ENCODE measurements at places on chromosomes 3 and 15. TPM values are rescaled to one million over a fixed set of nuclear protein-coding genes. Genes with fewer than 3 reads are reported as not detected.

GRCh38 chr3:125203731-125204130 is 8.8 kb downstream of the SLC12A8 start:
- H3K4me3 ChIP-seq: no peak overlapping the region
- no peaks in the 10 kb centered on the region for H3K36me3 ChIP-seq
- no peaks in the 10 kb centered on the region for H3K27me3 ChIP-seq
- no peak overlapping the region for H3K27ac ChIP-seq

Gene SYNPR
- total RNA-seq: 0.59 TPM

GRCh38 chr3:45819543-45819942 is 22.4 kb downstream of the LZTFL1 start:
- H3K36me3 ChIP-seq: no peaks in the 10 kb centered on the region
- no peak for DNase-seq
- H3K4me3 ChIP-seq: no peak overlapping the region

DNA sequence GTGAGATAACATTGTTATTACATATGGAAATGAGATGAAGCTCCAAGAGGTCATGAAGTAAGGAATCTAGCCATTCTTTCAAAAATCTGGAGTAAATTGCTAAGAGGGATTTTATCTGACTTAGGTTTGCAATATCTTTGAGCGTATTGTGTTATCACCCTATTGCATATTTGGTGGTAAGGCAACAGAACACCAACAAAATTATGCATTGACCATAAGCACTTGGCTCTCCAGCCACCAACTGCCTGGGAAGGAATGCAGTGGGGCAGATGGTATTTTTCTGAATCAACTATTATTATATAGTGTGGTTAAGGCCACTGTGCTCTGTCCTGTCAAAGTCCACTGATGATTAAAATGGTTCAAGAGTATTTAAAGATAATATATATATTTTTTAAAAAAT is 287.9 kb upstream of the SEMA6D start:
- H3K4me3 ChIP-seq: no peak overlapping the region
- DNase-seq: no peak
- H3K36me3 ChIP-seq: no peaks in the 10 kb centered on the region
- H3K27ac ChIP-seq: no peak overlapping the region

GRCh38 chr15:54803134-54803808 is 393.5 kb downstream of the RSL24D1 start:
- H3K4me3 ChIP-seq: no peak overlapping the region
- no peaks in the 10 kb centered on the region for H3K36me3 ChIP-seq
- no peak overlapping the region for H3K27ac ChIP-seq
- no peaks in the 10 kb centered on the region for H3K4me1 ChIP-seq

DNA sequence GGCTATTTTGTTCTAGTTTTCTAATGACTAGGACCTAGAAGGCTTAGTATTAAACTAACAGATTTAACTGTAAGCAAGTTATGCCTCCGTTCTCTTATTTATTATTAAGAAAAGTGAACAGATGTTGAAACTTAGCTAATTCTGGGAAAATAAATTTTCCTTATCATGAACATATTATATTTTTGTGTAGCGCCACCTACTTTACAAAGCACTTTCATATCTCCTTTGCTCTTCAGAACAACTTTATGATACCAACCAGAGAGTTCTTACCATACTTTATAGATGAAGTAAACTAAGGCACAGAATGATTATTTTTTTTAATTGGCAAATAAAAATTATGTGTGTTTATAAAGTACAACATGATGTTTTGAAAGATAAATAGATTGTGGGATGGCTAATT is 59.4 kb downstream of the NME9 start:
- no peaks in the 10 kb centered on the region for H3K4me1 ChIP-seq
- H3K36me3 ChIP-seq: peaks cover 9% of the 10 kb centered on the region
- DNase-seq: no peak
- H3K27ac ChIP-seq: no peak overlapping the region

DNA sequence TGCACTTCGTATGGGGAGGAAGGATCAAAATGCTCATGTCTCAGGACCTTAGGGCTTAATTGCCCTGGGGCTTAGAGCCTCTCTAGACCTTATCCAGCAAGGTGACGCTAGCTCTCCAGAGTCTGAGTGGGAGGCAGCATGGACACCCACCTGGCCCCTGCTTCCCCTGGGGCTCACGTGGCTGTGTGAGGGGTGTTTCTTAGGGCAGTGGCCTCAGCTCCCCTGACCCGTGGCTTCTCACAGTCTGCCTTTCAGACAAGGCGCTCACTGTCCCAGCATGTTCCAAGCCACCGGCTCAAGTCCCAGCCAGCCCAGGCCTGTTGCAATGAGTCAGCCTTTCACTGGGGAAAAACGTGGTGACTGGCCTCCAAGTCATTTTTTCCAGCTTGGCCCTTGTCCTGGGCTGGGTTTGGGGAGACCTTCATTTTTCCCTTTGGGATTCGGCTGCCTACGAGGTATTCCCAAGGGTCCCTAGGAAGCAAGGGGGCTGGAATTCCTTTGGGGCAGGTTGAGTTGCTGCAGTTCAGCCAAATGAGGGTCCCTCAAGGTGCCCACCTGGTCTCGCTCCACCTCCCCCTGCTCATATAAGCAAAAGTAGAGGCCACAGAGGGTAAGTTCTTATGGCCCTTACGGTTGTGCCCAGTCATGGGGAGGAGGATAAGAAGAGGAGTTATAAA is 15.7 kb downstream of the BHLHE40 start:
- no peak overlapping the region for H3K27ac ChIP-seq
- no peaks in the 10 kb centered on the region for H3K4me1 ChIP-seq
- DNase-seq: no peak
- H3K36me3 ChIP-seq: no peaks in the 10 kb centered on the region

Gene IQCF5
- not detected for total RNA-seq

DNA sequence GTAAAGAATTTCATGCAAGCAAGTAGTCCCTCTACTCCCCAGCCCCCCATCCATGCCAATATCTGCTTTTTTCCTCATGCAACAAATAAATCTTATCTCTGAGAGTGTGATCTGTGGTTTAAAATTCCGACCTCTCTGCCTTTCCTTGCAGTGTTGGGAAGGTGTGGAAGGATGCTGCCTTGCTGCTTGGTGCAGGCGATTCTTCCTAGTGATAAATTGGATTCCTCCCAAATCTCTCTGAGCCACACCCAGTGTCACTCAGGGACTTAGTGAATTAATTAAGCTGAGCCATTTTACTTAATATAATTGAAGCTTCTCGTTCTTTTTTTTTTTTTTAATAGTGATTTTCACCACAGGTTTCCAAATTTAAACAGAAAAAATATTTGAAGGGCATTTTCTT is 3.4 kb downstream of the GAP43 start:
- peaks cover 49% of the 10 kb centered on the region for H3K4me1 ChIP-seq
- no peak overlapping the region for H3K27ac ChIP-seq
- peak overlapping the region; percentile 1 for H3K4me3 ChIP-seq
- no peaks in the 10 kb centered on the region for H3K36me3 ChIP-seq

GRCh38 chr3:104908761-104909160 is 457.9 kb upstream of the ALCAM start:
- peaks cover 7% of the 10 kb centered on the region for H3K4me1 ChIP-seq
- H3K36me3 ChIP-seq: no peaks in the 10 kb centered on the region
- no peak overlapping the region for H3K27ac ChIP-seq
- H3K4me3 ChIP-seq: no peak overlapping the region
- no peaks in the 10 kb centered on the region for H3K27me3 ChIP-seq
- DNase-seq: no peak

Gene AQP9
- total RNA-seq: not detected

Gene IDH2
- total RNA-seq: 134 TPM

Gene TRPM1
- total RNA-seq: not detected

- H3K4me3 ChIP-seq: no peak overlapping the region
- no peaks in the 10 kb centered on the region for H3K27me3 ChIP-seq
- peaks cover 8% of the 10 kb centered on the region for H3K4me1 ChIP-seq
- DNase-seq: no peak
- H3K27ac ChIP-seq: no peak overlapping the region
Measured at GRCh38 chr15:48477795-48478360, 146.6 kb downstream of the DUT start.

DNA sequence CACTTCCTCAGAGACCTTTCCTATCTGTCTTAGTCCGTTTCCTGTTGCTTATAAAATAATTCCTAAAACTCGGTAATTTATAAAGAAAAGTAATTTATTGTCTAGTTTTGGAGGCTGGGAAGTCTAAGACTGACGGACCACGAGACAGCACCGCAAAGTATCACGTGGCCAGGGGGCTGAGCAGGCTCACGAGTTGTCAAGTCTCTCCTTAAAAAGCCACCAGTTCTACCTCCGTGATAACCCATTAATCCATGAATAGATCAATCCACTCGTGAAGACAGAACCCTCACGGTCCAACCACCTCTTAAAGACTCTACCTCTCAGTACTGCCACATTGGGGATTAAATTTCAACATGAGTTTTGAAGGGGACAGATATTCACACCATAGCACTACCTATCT is 821 bp downstream of the LINS1 start:
- peak; percentile 8 for DNase-seq
- H3K4me1 ChIP-seq: peaks cover 15% of the 10 kb centered on the region
- no peaks in the 10 kb centered on the region for H3K27me3 ChIP-seq
- no peak overlapping the region for H3K27ac ChIP-seq

DNA sequence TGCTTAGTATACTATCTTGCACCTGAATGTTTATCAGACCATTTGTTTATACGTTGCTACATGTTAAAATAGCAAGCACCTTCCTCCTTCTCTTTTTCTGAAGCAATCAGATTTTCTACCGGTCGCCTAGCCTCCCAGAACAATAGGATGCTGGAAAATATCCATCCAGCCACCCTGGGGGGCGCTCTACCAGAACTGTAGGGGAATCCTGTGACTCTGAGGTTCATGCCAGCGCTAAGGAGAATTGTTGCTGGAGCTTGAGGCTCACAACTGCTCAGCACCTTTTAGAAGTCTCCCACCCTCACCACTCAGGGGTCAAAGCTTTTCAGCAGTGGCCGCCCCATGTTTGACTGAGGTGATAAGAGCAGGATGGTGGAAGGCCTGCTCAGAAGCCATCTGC is 27.5 kb downstream of the SQOR start:
- no peaks in the 10 kb centered on the region for H3K27me3 ChIP-seq
- peak; percentile 51 for DNase-seq
- H3K4me3 ChIP-seq: no peak overlapping the region
- no peaks in the 10 kb centered on the region for H3K36me3 ChIP-seq

DNA sequence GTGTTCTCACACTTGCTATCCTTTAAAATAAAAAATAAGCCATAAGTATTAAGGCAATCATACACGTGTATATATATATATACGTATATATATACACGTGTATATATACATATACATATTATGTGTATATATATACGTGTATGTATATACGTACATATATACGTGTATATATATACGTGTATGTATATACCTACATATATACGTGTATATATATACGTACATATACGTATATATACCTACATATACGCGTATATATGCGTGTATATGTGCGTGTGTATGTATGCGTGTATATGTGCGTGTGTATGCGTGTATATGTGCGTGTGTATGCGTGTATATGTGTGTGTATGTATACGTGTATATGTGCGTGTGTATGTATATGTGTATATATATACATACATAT is 477.3 kb upstream of the ARRDC4 start:
- no peaks in the 10 kb centered on the region for H3K4me1 ChIP-seq
- H3K36me3 ChIP-seq: no peaks in the 10 kb centered on the region
- no peaks in the 10 kb centered on the region for H3K27me3 ChIP-seq
- no peak overlapping the region for H3K4me3 ChIP-seq
- no peak overlapping the region for H3K27ac ChIP-seq
- no peak for DNase-seq

Gene EAF2
- total RNA-seq: 8.5 TPM

GRCh38 chr3:55903680-55904079 is 416.6 kb upstream of the WNT5A start:
- no peaks in the 10 kb centered on the region for H3K27me3 ChIP-seq
- no peak overlapping the region for H3K4me3 ChIP-seq
- no peaks in the 10 kb centered on the region for H3K36me3 ChIP-seq
- peaks cover 11% of the 10 kb centered on the region for H3K4me1 ChIP-seq

Gene IRAK2
- total RNA-seq: 0.26 TPM

Gene LTF
- total RNA-seq: not detected

Gene SLC9C1
- total RNA-seq: 0.31 TPM

GRCh38 chr15:89836267-89837133 is 21.8 kb upstream of the ANPEP start:
- no peaks in the 10 kb centered on the region for H3K36me3 ChIP-seq
- H3K4me1 ChIP-seq: no peaks in the 10 kb centered on the region
- H3K27ac ChIP-seq: no peak overlapping the region
- no peak for DNase-seq
- H3K27me3 ChIP-seq: no peaks in the 10 kb centered on the region

GRCh38 chr15:85490856-85491255 is 110.5 kb downstream of the AKAP13 start:
- H3K4me3 ChIP-seq: no peak overlapping the region
- no peak overlapping the region for H3K27ac ChIP-seq
- no peak for DNase-seq
- H3K36me3 ChIP-seq: no peaks in the 10 kb centered on the region

GRCh38 chr15:56344336-56344735 is 20.9 kb upstream of the TEX9 start:
- no peaks in the 10 kb centered on the region for H3K27me3 ChIP-seq
- no peak overlapping the region for H3K4me3 ChIP-seq
- H3K27ac ChIP-seq: no peak overlapping the region

Gene OR5K2
- total RNA-seq: not detected

Measured in neural progenitor cell (in vitro differentiated cells).